ENCODE measurements at places on chromosomes 6 and 20.

DNA sequence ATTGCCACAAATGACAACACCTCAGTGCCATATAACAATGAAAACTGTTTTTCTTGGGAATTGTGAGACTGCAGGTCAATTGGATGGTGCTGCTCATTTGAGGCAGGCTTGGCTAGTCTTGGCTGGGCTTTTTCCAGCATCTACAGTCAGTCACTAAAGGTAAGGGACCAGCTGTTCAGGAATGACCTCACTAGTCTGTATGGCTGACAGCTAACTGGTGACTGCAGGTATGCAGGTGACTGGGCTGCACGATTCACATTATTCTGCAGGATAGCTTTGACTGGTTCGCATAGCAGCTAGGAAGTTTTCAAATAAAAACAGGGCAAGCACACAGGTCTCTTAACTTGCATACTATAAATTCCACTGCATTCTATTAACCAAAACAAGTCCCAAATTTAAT, 22.1 kb upstream of the HMGCLL1 start:
- no peak for DNase-seq

GRCh38 chr20:34495916-34496315, 20.3 kb upstream of the DYNLRB1 start:
- no peak for DNase-seq

DNA sequence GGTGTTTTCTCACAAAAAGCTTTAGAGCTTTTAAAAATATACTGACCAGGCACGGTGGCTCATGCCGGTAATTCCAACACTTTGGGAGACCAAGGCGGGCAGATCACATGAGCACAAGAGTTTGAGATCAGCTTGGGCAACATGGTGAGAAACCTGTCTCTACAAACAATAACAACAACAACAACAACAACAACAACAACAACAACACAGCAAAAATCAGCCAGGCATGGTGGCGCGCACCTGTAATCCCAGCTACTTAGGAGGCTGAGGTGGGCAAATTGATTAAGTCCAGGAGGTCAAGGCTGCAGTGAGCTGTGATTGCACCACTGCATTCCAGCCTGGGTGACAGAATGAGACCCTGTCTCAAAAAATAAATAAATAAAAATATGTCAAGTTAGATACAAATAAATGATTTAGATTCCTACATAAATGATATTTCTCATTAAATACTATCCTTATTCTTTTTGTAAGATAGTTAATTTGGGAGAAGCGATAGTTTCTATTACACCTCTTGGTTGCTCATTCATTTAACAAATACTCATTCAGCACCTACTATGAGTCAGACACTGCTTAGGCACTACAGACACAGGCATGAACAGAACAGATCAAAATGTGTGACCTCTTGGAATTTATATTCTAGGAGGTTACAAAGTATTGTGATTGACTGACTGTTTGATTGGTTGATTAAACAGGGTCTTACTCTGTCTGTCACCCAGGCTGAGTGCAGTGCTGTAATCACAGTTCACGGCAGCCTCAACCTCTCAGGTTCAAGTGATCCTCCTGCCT, 83.5 kb upstream of the BEND3 start:
- DNase-seq, result no peak

GRCh38 chr20:49821870-49822331, 9.3 kb downstream of the SLC9A8 start:
- no peak for DNase-seq

DNA sequence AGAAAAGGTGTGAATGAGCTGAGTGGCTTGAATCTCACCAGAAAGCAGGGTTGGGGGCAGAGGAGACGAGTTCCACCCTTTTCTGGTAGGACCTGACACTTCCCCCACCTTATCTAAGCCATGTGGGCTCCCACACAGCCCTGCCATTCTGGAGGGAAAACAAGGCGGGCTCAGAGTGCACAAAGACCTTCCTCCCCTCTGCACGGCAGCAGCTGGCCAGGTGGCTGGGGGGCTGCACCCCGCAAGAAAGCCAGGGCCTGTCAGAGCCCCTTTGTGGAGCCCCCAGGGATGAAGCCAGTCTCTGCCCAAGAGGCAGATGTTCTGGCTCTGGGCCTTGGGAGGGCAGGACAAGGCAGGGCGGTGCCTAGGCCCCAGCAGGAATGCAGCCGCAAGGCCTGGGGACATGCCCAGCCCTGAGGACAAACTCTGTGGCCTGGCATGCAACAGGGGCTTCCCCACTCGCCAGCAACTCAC, 48.4 kb upstream of the DSN1 start:
- no peak for DNase-seq

GRCh38 chr6:158417760-158418098, 105.5 kb downstream of the TULP4 start:
- DNase-seq, result no peak

DNA sequence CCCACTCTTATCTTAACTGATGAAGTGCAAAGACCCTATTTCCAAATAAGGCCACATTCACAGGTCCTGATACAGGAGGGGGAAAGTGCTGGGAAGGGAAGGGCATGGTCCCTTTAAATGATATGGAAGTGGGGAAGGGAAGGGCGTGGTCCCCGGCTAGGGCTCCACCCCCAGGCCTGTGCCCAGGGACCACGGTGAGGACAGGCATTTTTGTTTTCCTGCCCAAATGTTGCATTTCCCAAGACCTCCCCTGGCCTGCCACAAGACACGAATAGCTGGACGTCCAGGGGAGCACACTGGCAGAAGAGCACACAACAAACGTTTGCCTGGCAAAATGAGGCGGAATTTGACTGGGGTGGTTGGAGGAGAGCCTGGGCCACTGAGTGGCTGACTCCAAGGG, 16.1 kb upstream of the HFE start:
- no peak for DNase-seq

DNA sequence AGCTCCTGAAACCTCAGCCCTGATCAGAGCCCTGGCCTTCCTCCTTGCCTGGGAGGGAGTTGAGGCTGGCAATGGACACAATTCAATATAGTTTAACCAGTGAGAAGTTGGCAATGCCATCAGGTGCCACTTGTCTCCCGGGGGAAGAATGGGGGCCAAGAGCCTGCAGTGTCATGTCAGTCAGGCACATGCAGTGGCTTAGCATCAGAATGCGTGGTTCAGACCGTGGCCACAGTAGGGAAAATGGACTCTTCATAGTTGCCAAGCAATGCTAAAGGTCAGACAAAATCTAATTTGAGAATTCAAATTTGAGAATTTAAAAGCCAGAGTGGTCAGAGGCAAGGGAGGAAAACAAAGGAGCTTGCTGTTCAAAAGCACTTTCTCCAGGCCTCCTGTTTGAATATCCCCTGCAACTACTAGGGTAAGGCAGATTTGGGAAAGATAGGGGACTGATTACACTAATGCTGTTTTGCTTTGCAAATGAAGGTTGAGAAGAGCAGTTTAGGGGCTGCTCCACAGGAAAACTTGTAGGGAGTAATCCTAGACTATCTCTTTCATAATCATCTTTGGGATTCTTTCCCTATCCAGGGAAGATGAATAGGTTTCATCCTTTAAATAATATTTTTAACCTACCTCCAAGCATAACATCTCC, 33.1 kb upstream of the CLIC5 start:
- DNase-seq, result no peak

Data from RPMI8226 (cell line).